ENCODE measurements at places on chromosomes 16 and 17.

- peak; percentile 81 for DNase-seq
These were observed 671.1 kb downstream of the WWOX start for GRCh38 chr16:78770353-78771091.

DNA sequence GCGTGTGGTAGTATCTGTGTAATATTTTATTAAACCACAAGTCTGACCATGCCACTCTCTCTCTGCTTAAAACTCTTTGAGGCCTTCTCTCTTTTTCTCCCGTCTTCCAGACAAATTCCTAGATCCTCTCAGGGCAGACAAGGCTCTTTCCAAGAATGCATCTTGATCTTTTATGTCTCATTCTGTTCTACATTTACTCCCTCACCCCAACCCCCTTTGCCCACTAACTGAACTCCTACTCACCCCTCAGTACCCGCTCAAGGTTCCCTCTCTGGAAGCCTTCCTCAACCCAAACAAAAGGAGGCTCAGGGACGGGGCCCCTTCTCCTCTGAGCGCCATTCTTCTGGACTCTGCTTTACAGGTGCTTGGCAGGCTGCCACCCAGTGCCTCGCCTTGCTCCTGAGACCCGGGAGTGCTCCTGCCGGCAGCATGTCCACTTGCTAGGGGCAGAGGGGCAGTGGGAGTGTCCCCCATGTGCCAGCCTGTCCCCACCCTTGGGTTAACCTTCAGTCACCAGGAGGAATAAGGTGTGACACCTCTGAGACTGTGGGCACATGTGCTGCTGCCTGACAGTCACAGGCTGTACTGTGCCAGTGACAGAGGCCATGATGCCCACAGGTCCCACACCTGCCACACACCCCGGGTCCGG lies 9.2 kb downstream of the SLC13A2 start:
- no peak for DNase-seq

GRCh38 chr17:8254881-8255280 lies 5.8 kb downstream of the PFAS start:
- DNase-seq: no peak

GRCh38 chr17:10271106-10271562 lies 72.7 kb upstream of the GAS7 start:
- no peak for DNase-seq

DNA sequence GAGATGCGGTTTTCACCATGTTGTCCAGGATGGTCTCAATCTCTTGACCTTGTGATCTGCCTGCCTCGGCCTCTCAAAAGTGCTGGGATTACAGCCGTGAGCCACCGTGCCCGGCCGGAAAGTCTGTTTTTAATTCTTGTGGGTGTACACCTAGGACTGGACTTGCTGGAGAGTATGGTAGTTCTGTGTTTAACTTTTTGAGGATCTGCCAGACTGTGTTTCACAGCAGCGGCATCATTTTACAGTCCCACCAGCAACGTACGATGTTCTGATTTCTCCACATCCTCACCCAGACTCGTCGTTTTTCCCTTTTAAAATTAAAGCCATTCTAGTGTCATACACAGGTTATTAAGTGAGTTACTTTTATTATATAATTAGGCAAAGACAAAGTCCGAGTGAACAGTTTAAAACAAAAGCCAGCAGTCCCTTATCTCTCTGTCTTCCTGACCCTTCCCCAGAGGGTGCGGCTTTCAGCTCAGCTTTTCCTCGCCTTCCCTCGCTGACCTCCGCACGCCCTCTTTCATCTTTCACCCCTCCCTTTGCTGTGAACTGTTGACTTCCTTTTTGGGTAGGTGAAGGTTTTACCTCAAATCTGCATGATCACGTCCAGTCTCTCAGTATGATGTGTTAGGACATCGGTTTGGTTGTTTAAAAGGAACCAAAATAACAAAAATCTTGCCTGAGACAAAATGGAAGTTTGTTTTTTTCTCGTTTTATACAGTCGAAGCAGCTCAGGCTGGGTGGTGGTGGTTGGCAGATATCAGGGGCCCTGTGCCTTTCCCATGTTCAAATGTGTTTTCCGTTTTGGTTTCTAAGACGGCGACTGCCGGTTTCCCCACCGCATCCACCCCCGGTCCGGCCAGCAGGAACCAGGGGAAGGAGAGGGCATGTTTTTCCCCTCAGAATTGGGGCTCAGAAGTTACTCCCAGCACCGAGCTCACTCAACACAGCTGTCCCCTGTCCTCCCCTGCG lies 18.0 kb downstream of the FAM234A start:
- no peak for DNase-seq

GRCh38 chr17:61380836-61381525 lies 18.7 kb upstream of the TBX2 start:
- DNase-seq: no peak

GRCh38 chr17:81253358-81254131 lies 14.4 kb downstream of the NDUFAF8 start:
- DNase-seq: peak; percentile 57

DNA sequence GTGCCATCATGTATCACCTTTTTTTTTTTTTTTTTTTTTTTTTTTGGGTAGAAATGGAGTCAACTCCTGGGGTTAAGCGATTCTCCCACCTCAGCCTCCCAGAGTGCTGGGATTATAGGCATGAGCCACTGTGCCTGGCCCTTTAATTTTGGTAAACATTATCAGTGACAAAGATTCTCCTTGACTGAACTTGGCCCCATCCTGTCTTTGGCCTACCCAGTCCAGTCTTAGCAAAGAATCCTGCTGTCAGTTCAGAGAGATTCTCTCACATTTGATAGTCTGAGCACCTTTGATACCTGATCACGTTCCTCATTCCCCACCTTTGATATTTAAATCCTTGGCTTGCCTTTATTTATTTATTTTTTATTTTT lies 11.5 kb downstream of the RAD51C start:
- no peak for DNase-seq

DNA sequence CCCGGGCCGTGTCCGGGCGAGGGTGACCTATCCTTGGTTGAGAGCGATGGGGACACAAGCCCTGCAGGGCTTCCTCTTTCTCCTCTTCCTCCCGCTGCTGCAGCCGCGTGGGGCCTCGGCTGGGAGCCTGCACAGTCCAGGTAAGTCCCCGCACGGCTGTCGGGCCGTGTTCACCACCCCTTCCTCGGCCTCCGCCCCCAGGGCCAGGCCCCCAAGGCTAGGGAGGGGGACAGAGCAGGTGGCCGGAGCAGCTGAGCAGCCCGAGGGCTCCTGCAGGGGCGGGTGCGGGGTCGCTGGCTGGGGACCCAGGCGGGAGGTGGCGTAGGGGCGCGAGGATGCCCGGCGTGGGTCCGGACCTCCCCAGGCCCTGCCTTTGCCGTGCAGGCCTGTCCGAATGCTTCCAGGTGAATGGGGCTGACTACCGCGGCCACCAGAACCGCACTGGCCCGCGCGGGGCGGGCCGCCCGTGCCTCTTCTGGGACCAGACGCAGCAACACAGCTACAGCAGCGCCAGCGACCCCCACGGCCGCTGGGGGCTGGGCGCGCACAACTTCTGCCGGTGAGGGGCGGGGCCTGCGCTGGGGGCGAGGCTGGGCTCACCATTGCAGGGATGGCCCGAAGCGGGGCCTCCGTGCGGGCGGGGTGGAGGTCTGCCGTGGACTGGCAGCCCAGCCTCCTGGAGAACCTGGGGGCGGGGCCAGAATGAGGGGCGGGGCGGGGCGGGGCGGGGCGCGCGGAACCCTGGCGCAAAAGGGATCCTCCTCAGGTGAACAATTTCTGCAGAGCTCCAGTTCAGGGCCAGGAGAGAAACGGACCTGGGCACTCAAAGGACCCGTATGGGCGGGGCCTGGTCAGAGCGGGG lies 631 bp downstream of the KREMEN2 start:
- peak; percentile 35 for DNase-seq
